Stimulated activated CD4-positive, alpha-beta T cell treated with anti-CD3 and anti-CD28 coated beads, Interleukin-2, amount 100 ng/mL, for 48 hours (primary cell): ENCODE measurements at places on chromosomes 1 and 21.
A peak's percentile ranks its signal among the peaks of the same experiment; 100 is the strongest.

- no peak for DNase-seq
Observed at GRCh38 chr1:79373481-79374125, 367.1 kb upstream of the ADGRL4 start.

- no peak for DNase-seq
Observed at GRCh38 chr1:221166559-221167318, 287.5 kb downstream of the HLX start.

GRCh38 chr1:15538771-15539170, 12.1 kb downstream of the DNAJC16 start:
- DNase-seq, result no peak

DNA sequence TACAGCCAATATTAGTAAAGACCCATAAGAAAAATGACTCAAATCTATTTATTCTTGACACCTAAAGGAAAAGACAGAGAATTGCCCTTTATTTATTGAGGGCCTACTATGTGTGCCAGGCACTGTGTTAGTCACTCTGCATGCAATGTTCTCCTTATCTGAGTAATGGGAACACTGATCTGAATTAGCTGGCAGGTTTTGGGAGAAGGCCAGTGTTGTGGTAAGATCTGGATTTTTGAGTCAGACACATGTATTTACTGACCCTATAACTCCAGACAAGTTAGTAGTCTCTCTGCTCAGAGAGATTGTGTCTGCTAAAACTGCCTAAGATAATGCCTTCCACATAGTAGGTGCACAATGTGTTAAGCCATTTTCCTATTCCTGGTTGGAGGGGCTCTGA, 17.3 kb downstream of the LCE4A start:
- DNase-seq, result no peak

DNA sequence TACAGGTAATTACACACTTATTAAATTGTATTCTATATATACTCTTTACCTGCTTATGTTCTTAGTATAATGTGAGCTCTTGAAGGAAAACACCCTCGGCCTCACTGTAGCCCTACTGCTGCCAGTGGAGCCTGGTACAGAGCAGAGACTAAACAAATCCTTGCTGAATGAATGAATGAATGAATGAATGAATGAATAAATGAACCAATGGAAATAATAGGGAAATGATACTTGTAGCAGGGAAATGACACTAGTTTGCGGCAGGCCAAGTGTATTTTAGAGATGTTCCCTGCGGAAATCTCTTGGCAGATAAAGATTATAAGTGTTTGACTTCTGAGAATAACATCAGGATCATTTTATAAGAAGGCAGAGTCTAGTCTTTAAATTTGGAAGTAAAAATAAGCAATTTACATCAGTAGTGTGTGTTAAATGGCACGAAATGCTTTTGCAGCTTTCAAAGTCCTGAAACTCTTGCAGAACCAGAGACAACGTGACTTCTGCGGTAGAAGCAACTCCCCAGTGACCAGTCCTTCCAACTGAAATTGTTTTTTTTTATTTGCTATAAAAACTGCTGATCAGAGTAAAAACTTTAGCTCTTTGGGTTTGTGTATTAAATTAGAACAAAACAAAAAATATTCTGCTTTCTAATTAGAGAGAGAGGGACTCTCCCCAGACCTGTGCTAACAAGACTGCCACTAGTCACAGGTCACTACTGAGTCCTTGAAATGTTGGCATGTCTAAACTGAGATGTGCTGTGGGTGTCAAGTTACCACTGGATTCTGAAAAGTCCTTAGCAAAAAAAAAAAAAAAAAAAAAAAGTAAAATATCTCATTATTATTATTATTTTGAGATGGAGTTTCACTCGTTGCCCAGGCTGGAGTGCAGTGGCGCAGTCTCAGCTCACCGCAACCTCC, 199.3 kb upstream of the MAP1LC3C start:
- no peak for DNase-seq

GRCh38 chr1:158417586-158417985, 8.5 kb downstream of the OR10K2 start:
- no peak for DNase-seq

GRCh38 chr1:233514946-233515391, 98.9 kb upstream of the KCNK1 start:
- no peak for DNase-seq

DNA sequence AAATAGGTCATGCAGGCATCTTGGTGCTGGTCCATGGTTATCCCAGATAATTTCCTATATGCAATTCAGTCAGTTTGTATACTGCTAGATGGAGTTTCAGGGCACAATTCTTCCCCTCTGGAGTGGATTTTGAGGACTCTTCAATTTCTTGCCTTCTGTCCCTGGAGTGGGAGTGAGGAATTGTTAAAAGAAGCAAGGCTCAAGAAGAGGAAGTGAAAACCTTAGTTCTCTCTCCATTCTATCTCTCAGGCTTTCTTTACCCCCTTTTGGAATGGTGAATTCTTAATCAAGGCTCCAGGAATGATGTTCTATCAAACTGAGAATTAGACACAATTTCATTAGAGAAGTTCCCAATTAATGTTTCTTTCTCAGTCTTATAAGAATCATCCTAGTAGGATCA, 67.1 kb downstream of the RWDD3 start:
- no peak for DNase-seq

- peak; percentile 41 for DNase-seq
Observed at GRCh38 chr1:25503551-25504426, 39.6 kb upstream of the LDLRAP1 start.

DNA sequence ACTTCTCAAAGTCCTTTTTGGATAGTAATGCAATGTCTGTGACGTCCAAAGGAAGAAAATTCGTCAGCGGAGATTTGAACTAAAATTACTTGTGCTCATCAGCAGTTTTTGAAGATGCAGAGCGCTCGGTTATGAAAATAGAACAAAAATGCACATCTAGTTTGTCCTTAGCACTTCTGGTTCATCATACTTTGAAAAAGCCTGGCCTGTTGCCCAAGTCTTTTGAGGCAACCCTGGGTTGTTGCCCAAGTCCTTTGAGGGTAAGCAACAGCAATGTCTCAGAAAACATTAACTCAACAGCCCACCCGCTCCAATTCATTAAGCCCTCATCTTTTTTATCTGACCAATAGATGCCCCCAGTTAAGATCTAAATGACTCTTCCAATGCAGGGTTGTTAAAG, 91.9 kb downstream of the HUNK start:
- DNase-seq, result no peak

- no peak for DNase-seq
Observed at GRCh38 chr1:49060766-49061165, 284.1 kb upstream of the BEND5 start.

- DNase-seq, result no peak
Observed at GRCh38 chr1:34166625-34167361, 1.8 kb upstream of the CSMD2 start.

DNA sequence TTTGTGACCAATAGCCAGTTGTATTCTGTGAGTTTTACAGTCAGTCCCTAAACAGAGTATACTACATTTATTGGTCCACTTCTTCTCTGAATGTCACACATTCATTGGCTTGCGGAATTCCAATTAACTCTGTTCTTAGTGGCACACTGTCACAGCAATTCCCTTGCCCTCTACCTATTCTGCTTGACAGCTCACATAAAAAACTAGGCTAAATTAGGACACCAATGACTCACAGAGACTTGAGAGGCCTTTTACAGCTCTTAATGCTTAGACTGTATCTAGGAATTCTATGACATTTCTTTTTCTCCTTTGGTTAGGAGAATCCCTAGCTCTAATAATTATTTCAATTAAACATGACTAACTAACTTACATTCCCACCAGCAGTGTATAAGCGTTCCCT, 104.1 kb downstream of the NEGR1 start:
- no peak for DNase-seq

- no peak for DNase-seq
Observed at GRCh38 chr1:16141573-16142336, 14.1 kb downstream of the EPHA2 start.

DNA sequence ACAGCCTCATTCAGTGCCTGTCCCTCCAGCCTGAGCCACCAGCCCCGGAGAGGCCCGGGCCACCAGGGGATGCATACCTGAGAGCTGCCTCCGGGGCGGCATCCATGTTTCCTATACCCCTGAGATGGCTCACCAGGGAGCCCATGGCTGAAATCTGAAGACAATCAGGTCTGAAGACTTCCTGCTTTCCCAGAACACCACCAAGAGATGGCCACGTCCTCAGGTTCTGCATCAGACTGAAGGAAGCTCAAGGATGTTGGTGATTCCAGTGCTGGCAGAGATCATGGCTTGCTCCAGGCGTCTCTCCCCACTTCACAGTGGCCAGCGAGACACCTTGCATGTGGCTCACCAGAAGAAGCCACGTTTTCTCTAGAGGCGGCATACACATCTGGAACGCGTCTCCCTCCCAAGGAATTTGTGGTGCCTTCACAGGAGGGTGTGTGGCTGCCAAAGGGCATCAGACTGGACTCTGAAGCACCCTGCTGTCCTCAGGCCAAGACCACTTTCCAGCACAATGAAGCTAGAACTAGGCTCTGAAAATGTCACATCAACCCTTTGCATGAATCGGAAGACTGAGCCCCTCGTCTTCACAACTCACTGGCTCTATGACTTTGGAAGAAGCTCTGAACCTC, 170.7 kb upstream of the IRF2BP2 start:
- DNase-seq, result no peak

DNA sequence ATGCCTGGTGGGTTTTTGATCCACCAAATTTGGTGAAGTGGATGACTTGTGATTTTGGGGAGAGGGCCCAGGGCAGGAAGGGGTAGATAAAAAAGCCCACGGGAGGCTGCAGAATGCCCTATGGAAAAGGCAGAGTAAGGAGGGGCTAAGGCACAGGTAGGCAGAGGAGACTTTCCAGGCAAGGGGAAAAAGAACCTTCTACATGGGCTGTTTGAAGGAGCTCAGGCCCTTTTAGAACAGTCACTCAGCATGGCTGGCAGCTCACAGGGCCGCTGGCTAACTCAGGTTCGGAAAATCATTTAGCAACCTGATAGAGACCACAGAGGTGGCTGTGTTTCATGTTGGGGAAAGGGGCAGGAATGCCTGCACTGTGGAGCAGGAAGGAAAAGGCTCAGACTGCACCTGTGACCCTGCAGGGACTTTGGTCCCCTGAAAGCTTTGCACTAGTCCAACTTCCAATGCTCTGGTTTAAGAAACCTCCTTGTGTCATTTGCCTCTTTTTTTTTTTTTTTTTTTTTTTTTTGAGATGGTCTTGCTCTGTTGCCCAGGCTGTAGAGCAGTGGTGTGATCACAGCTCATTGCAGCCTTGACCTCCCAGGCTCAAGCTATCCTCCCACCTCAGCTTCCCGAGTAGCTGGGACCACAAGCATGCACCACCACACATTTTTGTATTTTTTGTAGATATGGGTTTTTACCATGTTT, 58.5 kb upstream of the ENAH start:
- DNase-seq, result no peak

GRCh38 chr1:220409771-220410595, 118.0 kb upstream of the MARK1 start:
- no peak for DNase-seq

GRCh38 chr21:45945868-45946210, 35.7 kb upstream of the COL6A1 start:
- no peak for DNase-seq

GRCh38 chr1:101136739-101137138, 100.1 kb upstream of the S1PR1 start:
- no peak for DNase-seq

GRCh38 chr21:42592156-42592820, 61.1 kb upstream of the PDE9A start:
- no peak for DNase-seq

DNA sequence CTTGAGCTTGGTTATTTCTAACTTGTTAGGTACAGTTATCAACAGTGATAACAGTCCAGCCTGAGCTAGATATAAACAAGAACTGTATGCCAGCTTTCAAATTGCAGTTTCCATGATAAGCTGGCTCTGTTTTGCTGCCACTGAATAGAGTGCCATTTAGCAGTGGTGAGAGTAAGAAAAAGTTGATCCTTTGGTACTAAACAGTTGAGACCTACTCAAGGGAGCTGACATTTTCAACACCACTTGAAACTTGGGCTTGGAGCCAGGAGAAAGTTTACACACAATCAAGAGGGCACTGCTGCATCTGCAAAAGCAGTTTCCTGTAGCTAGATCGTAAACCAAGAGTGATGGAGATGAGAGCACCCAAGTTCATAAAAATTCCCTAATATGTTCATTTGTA, 131.3 kb downstream of the RGS7 start:
- DNase-seq, result no peak

DNA sequence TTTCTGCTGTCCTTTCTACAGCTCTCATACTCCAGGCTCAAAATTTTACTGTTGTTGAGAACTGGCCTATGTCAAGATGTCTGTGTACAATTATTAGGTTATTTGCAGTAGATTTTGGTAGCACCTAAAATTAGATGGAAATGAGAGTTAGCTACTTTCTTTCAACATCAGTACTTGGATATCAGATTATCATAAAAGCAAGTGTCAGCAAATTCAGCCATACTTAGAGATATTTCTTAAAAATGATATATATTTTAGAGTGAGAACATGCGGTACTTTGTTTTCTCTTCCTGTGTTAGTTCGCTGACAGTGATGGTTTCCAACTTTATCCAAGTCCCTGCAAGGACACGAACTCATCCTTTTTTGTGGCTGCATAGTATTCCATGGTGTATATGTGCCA, 351.8 kb upstream of the LRRC7 start:
- no peak for DNase-seq

DNA sequence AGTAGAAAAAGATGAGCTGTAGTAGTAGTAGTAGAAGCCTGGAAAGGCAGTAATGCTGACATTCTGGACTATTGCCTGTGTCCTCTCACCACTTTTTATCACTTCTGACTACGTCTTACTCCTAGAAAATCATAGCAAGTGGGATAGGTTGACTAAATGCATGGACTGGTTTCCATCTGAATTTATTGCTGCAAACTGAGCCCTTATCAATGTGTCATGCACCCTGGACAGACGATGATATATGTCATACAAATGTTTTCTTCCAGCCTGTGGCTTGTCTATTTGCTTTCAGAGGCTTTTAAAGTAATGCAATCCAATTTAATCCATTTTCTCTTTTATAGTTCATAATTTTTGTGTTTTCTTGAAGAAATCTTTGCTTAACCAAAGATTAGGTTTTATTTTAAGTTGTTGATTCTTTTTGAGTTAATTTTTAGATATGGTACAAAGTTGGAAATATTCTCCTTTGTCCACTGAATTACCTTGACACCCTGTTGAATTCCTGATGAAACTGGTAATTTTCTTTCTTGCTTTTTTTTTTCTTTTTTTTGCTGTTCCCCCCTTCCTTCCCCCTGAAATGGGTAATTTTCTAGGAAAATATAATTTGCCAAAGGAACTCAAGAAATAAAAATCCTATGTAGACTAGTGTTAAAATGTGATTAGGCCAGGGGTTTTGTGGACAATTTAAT, 47.1 kb downstream of the PHACTR4 start:
- DNase-seq, result no peak
